ENCODE measurements at places on chromosomes 3 and 15. TPM values are rescaled to one million over a fixed set of nuclear protein-coding genes. Genes with fewer than 3 reads are reported as not detected.

The SIDT1 gene
- total RNA-seq: 0.89 TPM

The GALNT15 gene
- total RNA-seq: 1.3 TPM

The SLC12A1 gene
- total RNA-seq: not detected

The LRRN1 gene
- total RNA-seq: 0.59 TPM

The GRAMD2A gene
- not detected for total RNA-seq

The UPK1B gene
- total RNA-seq: not detected

The LRTM1 gene
- total RNA-seq: not detected

The GATA2 gene
- 15.6 TPM for total RNA-seq

The CPLX3 gene
- 0.67 TPM for total RNA-seq

The PLA2G4F gene
- 0.48 TPM for total RNA-seq

The GOLGA8H gene
- total RNA-seq: 1.7 TPM

The REC114 gene
- not detected for total RNA-seq

The CHRNA7 gene
- total RNA-seq: 1.1 TPM

The GRM7 gene
- not detected for total RNA-seq

The APOD gene
- total RNA-seq: 692 TPM

The CYP11A1 gene
- 2.5 TPM for total RNA-seq

The ARGFX gene
- not detected for total RNA-seq
